ENCODE measurements at places on chromosomes 5 and 9. TPM values are rescaled to one million over a fixed set of nuclear protein-coding genes. Genes with fewer than 3 reads are reported as not detected.

GRCh38 chr9:91750343-91750742 lies 199.7 kb downstream of the ROR2 start:
- DNase-seq: no peak
- H3K4me1 ChIP-seq: peaks cover 10% of the 10 kb centered on the region
- no peak overlapping the region for H3K4me3 ChIP-seq
- H3K27me3 ChIP-seq: no peaks in the 10 kb centered on the region

PCDHA9 gene
- total RNA-seq: 3.8 TPM

GRCh38 chr5:65061250-65061973 lies 292.7 kb downstream of the CWC27 start:
- H3K4me3 ChIP-seq: no peak overlapping the region
- H3K36me3 ChIP-seq: no peaks in the 10 kb centered on the region
- no peaks in the 10 kb centered on the region for H3K27me3 ChIP-seq

DNA sequence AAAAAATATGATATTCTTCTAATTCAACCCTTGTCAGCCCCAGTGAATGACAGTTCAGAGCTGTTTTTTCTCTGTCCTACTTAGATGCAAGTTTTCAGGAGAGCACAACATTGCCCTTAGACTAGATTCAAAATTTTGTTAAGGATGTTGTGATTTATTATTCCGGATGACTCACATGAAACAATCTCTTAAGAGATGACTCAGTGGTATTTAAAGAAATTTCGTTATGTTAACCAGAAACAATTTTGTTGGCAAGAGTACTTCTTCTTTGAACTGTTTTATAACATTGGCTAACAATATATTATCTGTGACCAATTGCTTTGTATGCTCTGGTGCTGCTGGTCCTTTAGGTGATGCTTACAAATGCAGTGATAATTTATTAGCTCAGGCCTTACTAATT lies 132.0 kb downstream of the IZUMO3 start:
- DNase-seq: no peak
- no peaks in the 10 kb centered on the region for H3K4me1 ChIP-seq
- no peak overlapping the region for H3K4me3 ChIP-seq
- no peak overlapping the region for H3K27ac ChIP-seq

DNA sequence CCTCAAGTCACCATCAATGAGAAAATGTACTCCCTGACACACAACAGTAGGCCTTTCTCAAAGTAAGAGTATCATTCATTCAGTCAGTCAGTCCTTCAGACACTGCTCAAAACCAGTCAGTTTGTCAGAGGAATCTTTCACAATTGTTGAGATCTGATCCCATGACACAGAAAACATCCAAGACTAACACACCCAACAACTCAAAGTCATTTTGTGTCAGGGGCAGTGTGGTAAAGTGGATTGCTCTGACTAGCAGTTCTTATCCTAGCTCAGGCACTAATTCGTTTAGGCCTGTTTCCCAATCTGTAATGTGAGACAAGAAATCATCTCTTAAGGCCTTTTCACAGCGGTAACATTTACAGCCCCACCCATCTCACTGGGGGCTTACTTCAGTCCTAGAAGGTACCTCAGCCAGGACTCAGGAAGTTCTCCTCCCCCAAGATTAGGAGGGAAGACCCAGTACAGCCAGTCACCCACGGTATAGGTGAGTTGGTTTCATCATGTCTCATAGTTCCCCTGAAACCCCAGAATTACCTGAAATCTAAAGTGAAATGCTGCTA lies 31.9 kb downstream of the SH3TC2 start:
- H3K27ac ChIP-seq: no peak overlapping the region
- peaks cover 26% of the 10 kb centered on the region for H3K27me3 ChIP-seq
- DNase-seq: no peak
- H3K4me3 ChIP-seq: no peak overlapping the region
- H3K4me1 ChIP-seq: peaks cover 3% of the 10 kb centered on the region
- H3K36me3 ChIP-seq: no peaks in the 10 kb centered on the region

DNA sequence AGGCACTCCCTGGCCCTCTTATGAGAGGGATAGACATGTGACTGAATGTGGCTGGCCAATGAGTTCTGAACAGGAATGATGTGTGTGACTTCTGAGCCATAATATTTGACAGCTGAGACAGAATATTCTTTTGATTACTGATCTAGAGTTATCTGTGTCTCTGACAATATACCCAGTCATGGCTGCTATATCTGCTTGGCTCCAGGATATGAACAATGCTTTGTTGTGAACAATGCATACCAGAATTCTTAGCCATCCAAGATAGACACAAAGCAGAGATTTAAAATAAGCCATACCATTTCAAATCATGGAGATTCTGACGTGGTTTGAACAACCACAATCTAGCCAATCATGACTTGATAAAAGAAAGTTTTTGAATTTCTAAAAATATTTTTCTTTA lies 840.3 kb upstream of the SEMA6A start:
- no peak overlapping the region for H3K4me3 ChIP-seq
- no peak overlapping the region for H3K27ac ChIP-seq
- H3K27me3 ChIP-seq: no peaks in the 10 kb centered on the region

- no peaks in the 10 kb centered on the region for H3K4me1 ChIP-seq
- no peaks in the 10 kb centered on the region for H3K36me3 ChIP-seq
- no peak overlapping the region for H3K4me3 ChIP-seq
- DNase-seq: no peak
Measured at GRCh38 chr9:75190762-75191161, 102.4 kb downstream of the OSTF1 start.

DNA sequence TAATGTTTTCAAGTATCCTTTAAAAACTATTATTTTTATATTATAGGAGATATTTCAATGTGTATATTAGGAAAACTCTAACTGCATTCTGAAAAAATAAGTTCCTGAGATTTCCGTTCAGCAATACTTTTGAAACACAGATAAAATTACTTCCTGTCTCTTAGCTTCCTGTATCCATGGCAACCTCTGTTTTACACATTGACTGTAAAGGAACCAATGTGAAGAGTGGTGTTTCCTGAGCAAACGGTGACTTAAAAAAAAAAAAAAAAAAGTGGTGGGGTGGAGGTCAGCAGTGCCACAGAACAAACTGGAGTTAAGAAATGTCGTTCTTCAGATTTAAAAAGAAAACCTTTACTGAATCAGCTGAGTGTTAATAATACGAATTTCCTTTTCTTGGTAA lies at the start of gene LRRC70:
TSS of gene LRRC70 (plus strand) at position 280 of the 400 bp plus-strand sequence. CDS start 620 bp downstream, outside the sequence.
- H3K27me3 ChIP-seq: no peaks in the 10 kb centered on the region
- no peak for DNase-seq
- H3K36me3 ChIP-seq: no peaks in the 10 kb centered on the region
- no peak within 1 kb of the TSS for H3K4me3 ChIP-seq

GRCh38 chr9:98455256-98456155 lies 200.1 kb upstream of the TBC1D2 start:
- no peak for DNase-seq
- H3K27me3 ChIP-seq: peaks cover 7% of the 10 kb centered on the region
- H3K27ac ChIP-seq: no peak overlapping the region
- no peak overlapping the region for H3K4me3 ChIP-seq
- H3K36me3 ChIP-seq: no peaks in the 10 kb centered on the region

DNA sequence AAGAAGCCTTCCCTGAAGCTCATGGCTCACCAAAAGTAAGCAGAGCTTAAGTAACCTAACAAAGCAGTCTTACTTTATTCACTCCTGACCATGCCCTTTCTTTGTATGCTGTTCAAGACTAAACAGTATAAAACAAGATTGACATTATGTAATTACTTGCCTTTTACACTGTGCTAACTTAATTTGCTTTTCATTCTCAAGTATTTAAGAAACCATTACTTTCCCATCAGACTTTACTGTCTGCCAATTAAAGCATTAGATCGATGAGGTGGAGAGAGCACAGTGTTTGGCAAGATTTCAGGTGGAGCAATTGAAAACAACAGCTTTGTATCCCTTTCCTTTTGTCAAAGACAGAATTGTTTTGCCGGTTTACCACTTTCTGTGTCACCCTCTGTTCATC lies 98.2 kb downstream of the RORB start:
- H3K36me3 ChIP-seq: no peaks in the 10 kb centered on the region
- H3K27ac ChIP-seq: no peak overlapping the region
- no peaks in the 10 kb centered on the region for H3K4me1 ChIP-seq
- no peak for DNase-seq

DNA sequence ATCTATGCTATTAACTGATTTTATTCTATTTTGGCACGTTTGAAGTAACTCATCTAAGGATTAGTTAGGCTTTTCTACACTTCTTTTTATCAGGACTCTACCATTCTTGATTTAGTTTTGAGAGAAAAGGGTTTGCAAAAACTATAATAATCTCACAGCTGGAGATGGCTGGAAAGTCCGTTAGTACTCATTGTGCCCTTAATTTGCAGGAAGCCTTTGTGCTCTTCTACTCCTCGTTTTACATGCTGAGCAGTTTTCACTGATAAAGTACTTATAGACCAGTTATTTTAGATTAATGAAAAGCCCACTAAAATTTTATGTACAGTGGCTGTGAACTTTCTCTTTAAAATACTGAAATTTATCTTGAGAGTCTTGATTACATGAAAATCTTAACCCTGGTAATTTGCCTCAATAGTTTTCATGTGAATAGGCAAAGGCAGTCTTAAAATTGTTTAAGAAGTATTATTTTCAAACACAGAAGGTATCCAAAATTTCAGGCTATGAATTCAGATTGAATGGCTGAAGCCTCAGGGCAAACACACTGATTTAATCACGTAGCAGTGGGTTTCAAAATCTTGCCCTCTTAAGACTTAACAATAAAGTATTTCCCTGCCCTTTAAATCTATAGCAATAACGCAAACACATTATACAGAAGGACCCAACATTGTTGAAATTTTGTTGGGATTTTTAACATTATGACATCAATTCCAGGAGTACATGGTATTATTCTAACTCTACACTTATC lies 18.6 kb downstream of the MLLT3 start:
- H3K27me3 ChIP-seq: no peaks in the 10 kb centered on the region
- H3K4me1 ChIP-seq: peaks cover 9% of the 10 kb centered on the region
- DNase-seq: no peak
- no peak overlapping the region for H3K4me3 ChIP-seq
- no peak overlapping the region for H3K27ac ChIP-seq

DNA sequence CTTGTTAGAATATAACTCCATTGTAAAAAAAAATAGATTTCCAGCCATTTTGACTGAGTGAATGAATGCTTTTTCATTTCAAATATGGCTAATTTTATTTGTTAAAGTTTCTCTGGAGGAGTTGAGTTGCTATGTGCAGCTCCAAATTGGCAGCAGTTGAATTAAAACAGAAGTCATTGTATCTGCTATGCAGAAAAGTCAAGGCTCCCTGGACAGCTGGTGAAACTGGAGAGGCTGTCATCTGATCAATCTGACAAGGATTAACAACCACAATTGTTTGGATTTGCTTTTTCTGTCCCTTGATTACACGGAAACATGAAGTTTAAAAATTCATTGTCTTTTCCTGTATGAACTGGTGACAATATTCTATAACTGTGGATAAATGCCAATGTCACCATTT lies 713.9 kb downstream of the EFNA5 start:
- no peak for DNase-seq
- H3K36me3 ChIP-seq: no peaks in the 10 kb centered on the region
- H3K4me3 ChIP-seq: no peak overlapping the region

- peaks cover 92% of the 10 kb centered on the region for H3K27me3 ChIP-seq
- H3K4me3 ChIP-seq: no peak overlapping the region
- no peak for DNase-seq
- no peaks in the 10 kb centered on the region for H3K36me3 ChIP-seq
Measured at GRCh38 chr5:51395666-51396356, 12.6 kb downstream of the ISL1 start.

LHX3 gene
- total RNA-seq: not detected

HAVCR2 gene
- total RNA-seq: 0.62 TPM

- no peak overlapping the region for H3K4me3 ChIP-seq
- H3K27ac ChIP-seq: no peak overlapping the region
- peaks cover 15% of the 10 kb centered on the region for H3K27me3 ChIP-seq
- no peaks in the 10 kb centered on the region for H3K4me1 ChIP-seq
Measured at GRCh38 chr9:1102642-1102970, 52.4 kb downstream of the DMRT2 start.

- no peaks in the 10 kb centered on the region for H3K4me1 ChIP-seq
- no peak overlapping the region for H3K4me3 ChIP-seq
- peaks cover 3% of the 10 kb centered on the region for H3K36me3 ChIP-seq
Measured at GRCh38 chr9:20650750-20651299, 28.5 kb upstream of the MLLT3 start.

DNA sequence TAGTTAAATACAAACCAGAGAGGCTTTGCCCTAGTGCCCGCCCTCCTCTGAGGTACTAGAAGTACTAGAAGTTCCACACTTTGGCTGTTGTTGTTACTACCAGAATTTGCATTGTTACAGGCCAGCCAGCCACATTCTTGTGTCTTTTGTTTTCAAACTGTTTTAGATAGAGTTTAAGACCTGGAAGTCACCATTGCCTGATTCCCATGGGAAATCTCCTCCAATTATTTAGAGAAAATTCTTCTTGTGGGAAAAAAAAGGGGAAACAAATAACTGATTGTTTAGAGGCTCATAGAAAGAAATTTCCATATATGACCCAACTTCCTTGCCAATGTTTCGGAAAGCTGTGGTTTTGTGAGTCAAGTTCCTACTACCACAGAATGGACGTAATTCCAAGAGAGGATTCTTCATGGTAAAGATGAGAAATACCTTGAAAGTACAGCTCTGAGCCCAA lies 252.2 kb downstream of the GOLPH3 start:
- H3K4me1 ChIP-seq: no peaks in the 10 kb centered on the region
- no peak overlapping the region for H3K4me3 ChIP-seq
- H3K27me3 ChIP-seq: no peaks in the 10 kb centered on the region
- no peak for DNase-seq
- no peaks in the 10 kb centered on the region for H3K36me3 ChIP-seq

DNA sequence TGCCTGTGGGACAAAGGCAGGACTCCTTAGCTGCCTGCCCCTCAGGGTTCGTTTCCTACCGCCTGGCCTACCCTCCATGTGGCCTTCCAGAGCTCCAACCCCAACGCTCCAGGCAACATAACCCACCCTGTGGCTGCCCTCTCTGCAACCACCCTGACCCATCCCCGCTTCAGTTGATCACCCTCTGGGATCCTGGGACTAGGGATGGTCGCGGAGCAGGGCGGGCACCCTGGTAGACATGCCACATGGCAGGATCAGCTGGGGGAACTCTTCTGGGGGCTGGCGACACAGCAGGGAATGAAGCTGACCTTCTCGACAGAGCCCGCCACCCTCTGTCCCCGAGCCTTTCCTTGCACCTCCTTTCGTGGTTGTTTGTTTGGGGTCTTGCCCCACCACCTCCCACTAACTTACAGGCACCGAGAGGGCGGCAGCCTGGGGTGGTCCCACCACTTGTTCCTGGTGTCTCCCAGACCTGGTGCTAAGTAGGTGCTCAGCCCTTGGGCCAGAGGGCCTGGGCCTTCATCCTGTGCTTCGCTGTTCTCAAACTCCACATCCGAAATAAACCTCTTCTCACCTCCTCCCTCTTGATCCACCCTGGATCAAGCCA lies 243.1 kb downstream of the PBX3 start:
- no peak overlapping the region for H3K4me3 ChIP-seq
- no peak overlapping the region for H3K27ac ChIP-seq
- H3K36me3 ChIP-seq: no peaks in the 10 kb centered on the region

GRCh38 chr5:32604800-32605765 lies 19.7 kb downstream of the SUB1 start:
- peak overlapping the region; percentile 82 for H3K27ac ChIP-seq
- H3K27me3 ChIP-seq: no peaks in the 10 kb centered on the region
- DNase-seq: no peak
- no peaks in the 10 kb centered on the region for H3K4me1 ChIP-seq
- H3K36me3 ChIP-seq: peaks cover 32% of the 10 kb centered on the region

GRCh38 chr9:112599732-112600131 lies 113.1 kb downstream of the KIAA1958 start:
- H3K27ac ChIP-seq: no peak overlapping the region
- H3K4me3 ChIP-seq: no peak overlapping the region
- H3K27me3 ChIP-seq: no peaks in the 10 kb centered on the region
- no peaks in the 10 kb centered on the region for H3K36me3 ChIP-seq

GRCh38 chr9:77449240-77450084 lies 198.7 kb downstream of the GNA14 start:
- no peaks in the 10 kb centered on the region for H3K36me3 ChIP-seq
- H3K27ac ChIP-seq: no peak overlapping the region
- peaks cover 10% of the 10 kb centered on the region for H3K27me3 ChIP-seq
- H3K4me3 ChIP-seq: no peak overlapping the region
- DNase-seq: no peak
- peaks cover 6% of the 10 kb centered on the region for H3K4me1 ChIP-seq
